ENCODE measurements at places on chromosomes 12 and 14.

- DNase-seq: no peak
These were observed 27.2 kb upstream of the MLXIP start for GRCh38 chr12:122051231-122051876.

DNA sequence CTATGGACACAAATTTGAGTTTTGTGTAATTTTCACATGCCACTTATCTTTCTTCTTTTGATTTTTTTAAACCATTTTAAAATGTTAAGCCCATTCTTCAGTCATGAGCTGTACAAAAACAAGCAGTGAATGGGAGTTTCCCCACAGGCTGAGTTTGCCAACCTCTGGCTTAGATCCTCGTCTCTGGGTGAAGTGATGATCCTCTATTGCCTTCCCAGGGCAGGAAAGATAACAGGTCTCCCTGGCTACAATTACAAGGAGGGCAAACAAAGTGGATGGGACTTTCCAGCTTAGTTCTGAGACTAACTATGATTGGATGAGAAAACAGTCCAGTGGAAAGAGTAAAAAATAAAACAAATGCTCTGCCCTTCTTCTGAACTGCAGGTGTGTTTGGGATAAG lies 203.7 kb downstream of the SPTSSA start:
- no peak for DNase-seq

DNA sequence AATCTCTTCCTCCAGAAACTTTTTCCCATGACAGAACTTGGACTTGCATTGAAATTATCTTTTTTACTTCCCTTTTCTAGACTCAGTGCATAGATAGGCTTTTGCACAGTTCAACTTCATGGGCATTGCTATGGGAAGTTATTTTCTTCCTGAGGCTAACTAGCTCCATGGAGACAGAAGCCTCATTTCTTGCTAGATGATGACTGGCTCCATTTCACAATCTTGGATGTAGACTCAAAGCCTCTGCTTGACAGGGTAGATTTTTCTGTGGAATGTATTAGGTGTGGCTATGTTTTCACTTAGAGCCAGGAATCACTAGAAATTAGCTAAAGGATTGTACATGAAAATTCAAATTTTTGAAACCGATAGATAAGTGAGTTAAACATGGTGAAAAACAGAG lies 884.1 kb upstream of the MGAT4C start:
- DNase-seq: no peak

GRCh38 chr14:37865719-37866549 lies 270.5 kb downstream of the TTC6 start:
- DNase-seq: no peak

DNA sequence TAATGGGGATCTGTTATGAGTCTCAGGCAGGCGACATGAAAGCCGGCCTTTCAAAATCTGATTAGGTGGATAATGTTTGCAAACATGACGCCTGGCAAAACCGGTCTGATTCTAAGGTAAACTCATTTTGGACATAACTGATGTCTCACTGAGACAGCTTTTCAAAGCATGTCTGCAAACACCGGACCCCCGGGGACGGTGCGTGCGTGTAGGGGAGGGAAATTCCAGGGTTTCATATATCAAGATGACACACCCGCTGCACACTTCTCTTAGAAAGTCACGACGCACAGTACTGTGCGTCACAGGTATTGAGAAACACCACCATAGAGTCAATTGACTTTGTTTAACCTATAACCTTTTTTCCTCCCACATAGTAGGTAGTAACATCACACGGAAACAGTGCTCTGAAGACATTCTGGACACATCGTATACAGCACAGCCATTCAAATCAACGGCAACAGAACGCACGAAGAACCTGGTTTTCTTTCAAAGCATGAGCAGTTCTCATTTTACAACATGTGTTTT lies 43.9 kb upstream of the TESC start:
- no peak for DNase-seq

DNA sequence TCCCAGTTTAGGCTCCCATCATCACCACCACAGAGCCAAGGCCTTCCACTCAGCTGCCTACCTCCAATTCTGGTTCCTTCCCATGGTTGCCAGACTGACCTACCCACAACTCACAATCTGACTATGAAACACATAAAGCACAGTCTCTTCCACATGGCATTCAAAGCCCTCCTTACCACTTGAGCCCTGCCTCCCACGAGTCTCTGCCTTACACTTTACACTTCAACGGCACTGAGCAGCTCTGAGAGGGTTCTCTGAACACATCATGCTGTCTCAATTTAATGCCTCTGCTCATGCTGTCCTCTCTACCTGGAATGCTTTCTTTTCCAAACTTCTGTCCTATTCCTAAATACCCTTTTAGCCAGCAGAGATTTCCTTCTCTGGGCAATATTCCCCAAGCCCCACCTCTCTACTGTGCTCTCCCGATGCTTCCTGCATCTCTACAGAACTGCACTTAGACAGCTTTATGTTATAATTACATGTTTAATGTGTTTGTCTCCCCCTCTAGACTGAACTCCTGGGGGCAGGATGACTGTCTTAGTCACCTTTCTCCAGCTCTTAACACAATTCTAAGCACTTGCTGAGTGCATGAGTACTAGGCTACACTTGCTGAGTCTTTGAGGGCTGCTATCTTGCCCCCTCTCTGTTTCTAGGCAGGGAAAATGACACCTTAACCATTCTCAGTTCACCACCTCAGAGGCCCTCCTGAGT lies 23.5 kb downstream of the FMNL3 start:
- no peak for DNase-seq

DNA sequence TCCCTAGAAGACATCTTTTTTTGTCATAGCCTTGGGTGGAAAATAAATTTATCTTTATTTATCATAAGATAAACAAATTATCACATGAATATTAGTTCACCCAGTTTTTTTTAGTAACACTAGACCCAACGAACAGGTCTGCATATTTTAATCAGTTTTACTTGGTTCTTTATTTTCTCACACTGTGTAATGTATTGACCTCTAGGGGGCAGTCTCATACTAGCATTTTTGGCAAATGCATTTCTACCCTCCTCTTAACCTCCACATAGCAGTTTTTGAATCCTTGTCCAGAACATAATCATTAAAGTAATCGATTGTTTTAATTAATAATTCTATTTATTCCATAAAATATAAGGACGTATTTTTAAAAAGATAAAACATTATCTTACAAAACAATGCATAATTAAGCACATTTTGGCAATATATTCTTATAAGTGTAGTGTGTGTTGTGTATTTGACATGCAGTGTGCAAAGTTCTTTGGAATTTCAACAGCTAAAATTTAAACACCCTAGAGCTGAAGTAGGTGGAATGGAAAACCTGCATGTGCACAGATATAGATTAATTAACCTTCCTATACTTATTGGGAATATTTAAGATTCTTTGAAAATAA lies 31.6 kb upstream of the PTPRQ start:
- no peak for DNase-seq

DNA sequence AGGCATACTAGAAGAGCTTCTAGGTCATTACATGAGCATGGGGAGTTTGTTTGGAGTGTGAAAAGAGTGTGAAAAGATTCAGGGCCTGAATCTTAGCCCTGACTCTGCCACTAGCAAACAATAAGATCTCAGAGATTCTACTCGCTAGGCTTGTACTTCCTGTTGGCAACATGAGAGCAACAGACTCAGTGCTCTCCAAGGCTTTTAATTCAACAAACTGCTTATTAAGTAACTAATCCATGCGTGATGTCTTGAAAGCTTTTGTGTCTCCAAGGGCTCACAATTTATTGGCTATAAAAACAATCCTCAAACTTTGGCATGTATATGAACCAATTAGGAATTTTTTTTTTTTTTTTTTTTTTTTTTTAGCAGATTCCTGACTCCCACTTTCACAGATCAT lies 105.1 kb downstream of the STXBP6 start:
- no peak for DNase-seq

DNA sequence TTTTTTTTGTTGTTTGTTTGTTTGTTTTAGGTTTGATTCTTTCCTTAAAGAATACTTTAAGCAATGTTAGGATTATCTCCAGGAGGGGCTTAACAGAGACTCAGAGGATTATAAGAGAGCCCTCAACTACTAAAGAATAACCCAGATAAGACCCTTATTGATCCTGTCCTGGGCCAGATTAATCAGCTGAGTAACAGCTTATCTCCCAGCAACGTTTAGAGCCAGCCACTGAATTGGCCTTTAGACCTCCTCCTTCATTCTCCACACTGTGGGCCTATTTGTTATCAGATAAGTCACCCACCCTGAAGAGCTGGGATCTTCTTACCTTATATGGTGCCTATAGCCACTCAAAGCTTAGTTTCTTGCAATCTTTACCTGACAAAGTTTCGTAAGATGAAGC lies 71.1 kb downstream of the FIGNL2 start:
- DNase-seq: no peak

- DNase-seq: no peak
These were observed 30.0 kb downstream of the DTX1 start for GRCh38 chr12:113086249-113087164.

DNA sequence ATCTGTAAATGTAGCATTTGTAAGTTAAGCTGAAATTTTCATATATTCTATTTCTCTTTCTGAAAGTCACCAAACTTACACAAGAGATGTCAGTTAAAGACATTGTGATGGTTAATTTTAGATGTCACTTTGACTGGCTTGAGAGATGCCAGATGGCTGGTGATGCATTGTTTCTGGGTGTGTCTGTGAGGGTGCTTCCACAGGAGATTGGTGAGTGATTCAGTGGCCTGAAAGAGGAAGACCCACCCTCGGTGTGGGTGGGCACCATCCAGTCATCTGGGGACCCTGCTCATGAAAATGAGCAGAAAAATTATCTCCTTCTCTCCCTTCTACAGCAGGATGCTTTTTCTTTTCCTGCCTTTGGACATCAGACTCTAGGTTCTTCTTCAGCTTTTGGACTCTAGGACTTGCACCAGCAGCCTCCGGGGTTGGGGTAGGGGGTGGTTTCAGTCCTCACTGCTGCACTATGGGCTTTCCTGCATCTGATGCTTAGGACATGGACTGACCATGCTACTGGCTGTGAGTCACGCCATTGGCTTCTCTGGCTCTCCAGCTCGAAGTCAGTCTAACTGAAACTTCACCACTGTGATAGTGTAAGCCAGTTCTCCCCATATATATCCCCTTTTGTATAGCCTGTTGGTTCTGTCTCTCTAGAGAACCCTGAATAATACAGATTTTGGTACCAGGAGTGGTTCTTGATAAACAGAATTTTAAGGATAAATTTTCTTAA lies 20.9 kb downstream of the PDE6H start:
- DNase-seq: no peak

DNA sequence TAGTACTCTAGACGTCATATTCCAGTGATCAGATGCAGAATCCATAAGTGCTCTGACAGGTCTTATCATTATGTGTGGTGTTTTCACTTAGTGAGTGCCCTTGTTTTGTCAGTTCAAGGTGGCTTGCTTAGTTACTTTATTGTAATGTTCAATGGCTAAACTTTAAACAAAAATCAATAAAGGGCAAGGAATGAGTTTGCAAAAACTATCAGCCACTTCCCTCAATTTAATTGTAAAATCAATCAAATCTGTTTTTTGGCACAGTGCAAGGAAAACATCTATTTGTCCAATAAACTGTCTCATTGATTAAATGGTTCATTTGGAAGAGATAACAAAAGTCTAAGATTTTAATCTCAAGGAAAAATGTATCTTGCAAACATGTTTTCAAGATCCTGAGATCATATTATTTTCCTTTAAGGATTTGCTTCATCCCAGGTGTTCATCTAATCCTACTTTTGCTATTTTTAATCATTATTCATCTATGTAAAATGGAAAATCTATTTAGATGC lies 59.6 kb upstream of the EEA1 start:
- DNase-seq: no peak

DNA sequence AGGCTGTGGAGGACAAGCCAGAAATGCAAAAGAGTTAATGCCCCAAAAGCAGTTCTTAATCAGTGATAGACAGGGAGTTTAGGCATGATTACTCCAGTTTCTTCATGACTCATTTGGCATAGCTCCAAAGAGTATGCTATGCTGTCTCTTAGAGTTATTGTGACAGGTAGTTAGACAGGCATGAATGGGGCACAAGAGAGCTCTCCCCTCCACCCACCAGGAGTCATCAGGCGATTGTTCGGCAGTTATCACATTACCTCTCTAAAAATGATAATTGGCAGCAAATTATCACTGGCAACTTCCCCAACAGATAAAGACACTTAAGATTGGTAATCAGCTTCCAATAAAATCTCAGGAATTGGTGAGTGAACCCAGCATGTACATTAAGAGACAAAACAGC lies 320.1 kb downstream of the DAD1 start:
- DNase-seq: no peak

DNA sequence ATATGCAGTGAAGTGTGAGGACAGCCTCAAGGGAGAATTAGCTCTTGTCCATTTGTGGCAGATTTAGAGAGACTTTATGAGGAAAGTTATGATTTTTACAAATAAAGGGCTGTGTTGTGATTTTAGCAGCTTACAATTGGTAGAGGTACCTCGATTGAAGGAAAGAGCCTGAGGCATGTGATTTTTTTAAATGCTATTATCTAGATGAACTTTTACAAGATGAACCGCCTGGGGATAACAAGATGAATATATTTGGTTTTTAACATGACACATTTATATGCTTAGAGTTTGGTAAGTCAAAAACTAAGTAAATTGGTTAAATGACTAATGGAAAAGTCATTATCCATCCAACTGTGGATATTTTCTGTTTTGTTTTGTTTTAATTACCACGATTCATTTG lies 52.6 kb downstream of the AEBP2 start:
- DNase-seq: no peak

- DNase-seq: peak; percentile 11
These were observed 1.4 kb downstream of the NFKBIA start for GRCh38 chr14:35403114-35403602.

DNA sequence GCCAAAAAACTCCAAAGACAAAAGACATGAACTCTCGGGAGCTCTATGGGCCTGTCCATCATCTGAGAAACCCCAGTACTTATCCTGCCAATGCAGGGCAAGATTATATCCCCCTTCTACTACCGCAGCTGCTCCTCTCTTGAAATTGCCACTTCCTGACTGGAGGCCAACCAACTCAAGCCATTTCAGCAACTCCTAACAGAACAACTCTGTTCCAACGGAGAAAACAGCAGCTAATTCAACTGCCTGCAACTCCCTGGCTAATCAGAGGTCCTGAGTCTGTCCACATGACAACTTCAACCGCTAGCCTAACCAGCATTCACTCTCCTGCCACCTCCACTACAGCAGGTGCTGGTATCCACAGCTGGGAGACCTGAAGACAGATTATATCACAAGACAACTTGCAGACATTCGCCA lies 24.1 kb downstream of the CEP83 start:
- DNase-seq: no peak

GRCh38 chr14:89902881-89903280 lies 51.6 kb downstream of the EFCAB11 start:
- DNase-seq: no peak

GRCh38 chr14:55240526-55241178 lies 30.6 kb upstream of the FBXO34 start:
- DNase-seq: no peak

GRCh38 chr12:3246253-3246652 lies 169.1 kb downstream of the TSPAN9 start:
- DNase-seq: no peak

- no peak for DNase-seq
These were observed 645.2 kb downstream of the MED13L start for GRCh38 chr12:115632308-115632707.

- peak; percentile 12 for DNase-seq
These were observed 221.8 kb upstream of the SSTR1 start for GRCh38 chr14:37985826-37986470.

- DNase-seq: no peak
These were observed at the start of gene KRT81 for GRCh38 chr12:52291267-52291935. Gene KRT81, minus strand, starts transcription at chr12:52291534. Its CDS starts 69 bp downstream, at chr12:52291465.

Data from stimulated activated CD8-positive, alpha-beta memory T cell treated with anti-CD3 and anti-CD28 coated beads, Interleukin-15, amount 100 ng/mL, for 1 hour (primary cell).